ENCODE measurements at places on chromosomes 1 and 21.
A peak's percentile ranks its signal among the peaks of the same experiment; 100 is the strongest.

GRCh38 chr1:28259934-28260802, 850 bp downstream of the SESN2 start:
- DNase-seq = peak; percentile 72

- DNase-seq = no peak
Observed at GRCh38 chr1:172342584-172343239, 77.8 kb upstream of the C1orf105 start.

- no peak for DNase-seq
Observed at GRCh38 chr1:18486195-18486594, 5.5 kb downstream of the KLHDC7A start.

DNA sequence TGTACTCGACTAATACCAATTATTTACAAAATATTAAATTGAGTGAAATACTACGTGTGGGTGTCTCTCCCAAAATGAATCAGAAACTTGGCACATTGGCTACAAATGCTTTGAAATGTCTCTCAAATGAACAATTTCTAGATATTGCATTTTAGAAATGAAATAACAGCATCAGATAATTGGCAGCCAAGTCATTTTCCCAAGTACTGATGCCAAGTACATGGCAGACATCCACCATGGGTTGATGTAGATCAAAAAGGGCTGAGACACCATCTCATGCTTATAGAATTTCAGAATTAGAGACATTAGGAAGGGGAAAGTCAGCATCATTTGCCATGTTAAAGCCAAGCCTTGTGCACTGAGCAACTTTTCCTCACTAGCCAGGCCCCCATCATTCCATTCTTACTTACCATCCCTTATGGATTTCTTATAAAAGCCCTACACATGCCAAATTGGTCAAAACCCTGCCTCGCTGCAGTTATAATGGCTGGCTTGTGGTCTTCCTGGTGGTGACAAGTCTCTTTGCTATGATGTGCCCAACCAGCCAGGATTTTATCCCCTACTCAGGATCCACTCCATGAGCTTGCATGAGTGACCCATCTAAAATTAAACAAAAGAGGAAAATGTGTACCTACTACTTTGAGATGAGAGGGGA, 73.1 kb downstream of the GREM2 start:
- DNase-seq = no peak

- no peak for DNase-seq
Observed at GRCh38 chr1:77624102-77624501, 58.4 kb downstream of the ZZZ3 start.

GRCh38 chr1:244466724-244467123, 5.7 kb downstream of the CATSPERE start:
- DNase-seq = no peak

GRCh38 chr1:83511146-83511726, 487.7 kb downstream of the TTLL7 start:
- DNase-seq = no peak

DNA sequence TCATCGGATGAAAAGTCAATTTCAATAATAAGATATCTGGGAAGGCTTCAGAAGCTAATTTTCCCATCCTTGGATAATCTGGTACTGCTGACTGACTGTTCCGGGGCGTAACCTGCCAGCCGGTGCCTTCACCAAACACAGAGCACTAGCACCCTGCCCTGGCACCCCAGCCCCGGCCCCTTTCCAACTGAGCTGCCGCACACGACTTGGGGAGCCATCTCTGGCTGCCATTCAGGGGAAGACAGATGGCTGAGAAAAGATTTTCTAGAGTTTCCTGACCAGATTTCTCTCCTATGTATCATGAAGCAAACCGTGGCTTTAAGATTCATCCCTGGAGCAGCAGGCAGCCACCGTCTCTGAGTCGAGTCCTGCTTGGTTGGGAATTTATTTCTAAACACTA, 96.0 kb upstream of the SYT6 start:
- no peak for DNase-seq

GRCh38 chr1:181010789-181011188, 11.9 kb downstream of the STX6 start:
- no peak for DNase-seq

DNA sequence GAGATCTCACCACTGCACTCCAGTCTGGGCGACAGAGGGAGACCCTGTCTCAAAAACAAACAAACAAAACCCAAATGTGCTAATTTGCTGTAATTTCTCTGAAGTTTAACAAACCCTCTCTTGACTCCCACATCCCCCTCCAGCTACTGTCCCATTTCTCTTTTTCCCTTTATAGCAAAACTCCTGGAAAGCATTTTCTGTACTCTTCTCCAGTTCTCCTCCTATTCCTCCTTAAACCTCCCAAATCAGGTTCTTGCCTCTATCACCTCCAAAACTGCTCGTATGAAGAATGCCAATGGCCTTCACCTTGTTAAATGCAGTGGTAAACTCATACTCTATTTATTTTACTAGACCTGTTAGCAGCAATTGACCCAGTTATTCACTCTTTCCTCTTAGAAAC, 3.7 kb upstream of the USP48 start:
- DNase-seq = no peak

DNA sequence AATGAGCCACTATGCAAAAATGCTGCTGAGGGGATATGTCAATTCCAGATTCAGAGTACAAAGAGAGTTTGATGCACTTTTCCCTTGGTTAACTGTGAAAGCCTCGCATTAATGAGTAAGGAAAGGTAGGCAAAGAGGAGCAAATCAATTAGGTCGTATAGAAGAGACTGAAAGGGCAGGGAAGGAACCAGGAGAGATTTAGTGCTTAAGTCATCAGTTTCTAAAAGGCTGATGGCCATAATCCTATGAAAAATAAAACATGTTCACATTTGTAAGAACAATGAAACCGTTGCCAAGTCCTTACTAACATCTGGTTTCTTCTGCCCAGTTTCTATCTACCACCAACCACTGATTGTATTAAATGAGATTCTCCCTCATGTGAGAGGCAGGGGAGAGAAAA, 118.4 kb upstream of the PALMD start:
- DNase-seq = no peak

- DNase-seq = no peak
Observed at GRCh38 chr1:178727014-178727895, 2.2 kb downstream of the RALGPS2 start.

GRCh38 chr1:198199105-198199504, 42.3 kb downstream of the NEK7 start:
- no peak for DNase-seq

GRCh38 chr1:228021355-228022030, 14.7 kb downstream of the WNT3A start:
- no peak for DNase-seq

GRCh38 chr1:175200678-175201521, 8.3 kb upstream of the KIAA0040 start:
- DNase-seq = no peak
